Thymus (tissue), 14 donors: ENCODE measurements at places on chromosomes 16 and 17. TPM values are rescaled to one million over a fixed set of nuclear protein-coding genes. Genes with fewer than 3 reads are reported as not detected.
A peak's percentile ranks its signal among the peaks of the same experiment; 100 is the strongest.

- DNase-seq, result peak; percentile 68
Observed at GRCh38 chr16:21645261-21645721, 7.1 kb downstream of the IGSF6 start.

GRCh38 chr16:87968541-87968940, 17.3 kb downstream of the BANP start:
- no peak for DNase-seq

GRCh38 chr16:66662445-66663194, 33.9 kb downstream of the CMTM4 start:
- DNase-seq, result no peak

DNA sequence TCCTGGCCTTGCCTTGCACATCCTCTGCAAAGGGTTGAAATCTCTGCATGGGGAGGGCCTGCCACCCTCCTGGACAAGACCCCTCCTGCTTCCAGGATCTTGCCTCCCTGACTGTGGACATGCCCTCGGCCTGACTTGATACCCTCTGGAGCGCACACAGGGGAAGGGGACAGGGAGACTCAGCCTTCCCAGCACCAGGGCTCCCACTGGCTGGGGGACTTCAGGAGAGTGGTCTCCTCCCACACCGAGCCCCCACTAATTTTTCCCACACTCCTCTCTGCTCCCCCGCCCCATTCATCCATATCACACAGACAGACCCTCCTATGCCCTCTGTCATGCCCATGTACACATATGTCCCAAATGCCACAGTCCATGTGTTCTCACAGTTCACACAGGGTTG, 14.3 kb downstream of the SGCA start:
- DNase-seq, result no peak

Gene TBC1D3E
- total RNA-seq, result not detected

Gene KRT28
- total RNA-seq, result 0.05 TPM

Gene SEZ6
- total RNA-seq, result 0.09 TPM
